Cerebellar nuclear complex (tissue), 1 donor: ENCODE measurements at places on chromosomes 12 and 14.

DNA sequence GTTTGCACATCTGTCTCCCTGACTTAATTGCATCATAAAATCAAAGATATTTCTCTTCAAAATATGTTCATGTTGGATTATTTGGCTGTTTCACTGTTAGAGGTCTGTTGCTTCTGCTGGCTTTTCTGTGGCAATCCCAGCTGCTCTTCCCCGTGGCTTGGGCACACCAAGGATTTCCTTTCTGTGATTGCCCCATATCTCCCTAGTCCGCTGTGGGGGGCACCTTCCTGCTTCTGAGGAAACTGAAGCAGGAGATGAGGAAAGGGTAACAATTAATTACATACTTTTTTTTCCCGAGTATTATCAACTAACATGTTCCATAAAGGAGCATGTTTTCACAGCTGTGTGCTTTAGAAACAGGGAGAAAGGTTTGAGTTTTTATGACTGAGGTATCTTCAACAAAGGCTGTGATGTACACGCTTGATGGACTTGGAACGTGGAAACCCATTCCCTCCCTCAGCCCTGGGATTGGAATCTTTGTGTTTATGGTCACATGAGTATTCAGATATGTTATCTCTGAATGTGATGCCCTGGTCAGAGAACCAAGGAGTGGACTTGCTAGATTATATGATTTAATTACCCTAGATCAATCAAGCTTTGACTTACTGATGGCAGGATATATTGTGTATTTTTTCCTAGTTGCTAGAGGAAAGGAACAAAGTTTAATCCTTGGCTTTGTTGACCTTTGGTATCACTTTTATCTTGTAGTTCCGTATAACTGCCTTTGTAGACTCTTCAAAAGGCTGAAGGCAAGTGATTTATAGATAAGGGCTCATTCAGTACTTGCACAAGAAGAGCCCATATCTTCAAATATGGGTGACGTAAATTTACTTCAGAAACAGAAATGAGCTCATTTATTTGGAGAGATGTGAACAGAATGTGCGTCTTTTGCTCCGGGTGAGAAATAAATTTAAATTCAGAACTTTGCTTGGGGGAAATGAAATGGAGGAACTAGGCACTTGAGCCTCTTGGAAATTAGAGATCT lies 46.7 kb downstream of the BORCS5 start:
- DNase-seq: no peak

- DNase-seq: no peak
Observed at GRCh38 chr14:105864116-105864515, 337.7 kb downstream of the TMEM121 start.

GRCh38 chr12:120155072-120155471 lies 38.5 kb upstream of the RAB35 start:
- DNase-seq: no peak

- DNase-seq: no peak
Observed at GRCh38 chr12:46265102-46265501, 3.7 kb downstream of the SLC38A1 start.

DNA sequence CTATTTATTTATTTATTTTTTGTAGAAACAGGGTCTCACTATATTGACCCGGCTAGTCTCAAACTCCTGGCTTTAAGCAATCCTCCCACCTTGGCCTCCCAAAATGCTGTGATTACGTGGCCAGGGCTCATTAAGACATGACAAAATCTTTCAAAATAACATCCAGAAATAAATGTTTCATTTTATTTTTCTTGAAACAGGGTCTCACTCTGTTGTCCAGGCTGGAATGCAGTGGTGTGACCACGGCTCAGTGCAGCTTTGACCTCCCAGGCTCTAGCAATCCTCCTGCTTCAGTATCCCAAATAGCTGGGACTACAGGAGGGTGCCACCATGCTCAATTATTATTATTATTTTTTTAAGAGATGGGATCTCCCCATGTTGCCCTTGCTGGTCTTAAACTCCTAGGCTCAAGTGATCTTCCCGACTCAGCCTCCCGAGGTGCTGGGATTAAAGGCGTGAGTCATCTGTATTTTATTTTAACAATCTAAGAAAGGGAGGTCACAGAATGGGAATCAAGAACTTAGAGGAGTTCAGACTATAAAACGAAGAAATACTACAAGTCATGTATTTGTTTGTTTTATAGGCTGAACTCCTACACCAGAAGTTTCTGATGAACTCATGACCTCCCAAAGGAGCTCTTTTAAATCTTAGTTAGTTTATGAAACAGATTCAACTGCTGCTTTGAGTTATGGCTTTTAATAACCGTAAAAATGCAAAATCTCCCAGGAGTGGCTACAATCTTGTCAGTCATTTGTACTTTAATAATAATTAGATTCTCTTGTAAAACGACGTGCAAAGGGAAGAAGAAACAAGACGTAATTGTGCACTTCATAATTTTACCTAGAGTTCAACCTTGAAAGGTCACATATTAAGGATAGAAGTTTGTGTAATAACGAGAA lies 2.1 kb upstream of the TMEM263 start:
- no peak for DNase-seq

DNA sequence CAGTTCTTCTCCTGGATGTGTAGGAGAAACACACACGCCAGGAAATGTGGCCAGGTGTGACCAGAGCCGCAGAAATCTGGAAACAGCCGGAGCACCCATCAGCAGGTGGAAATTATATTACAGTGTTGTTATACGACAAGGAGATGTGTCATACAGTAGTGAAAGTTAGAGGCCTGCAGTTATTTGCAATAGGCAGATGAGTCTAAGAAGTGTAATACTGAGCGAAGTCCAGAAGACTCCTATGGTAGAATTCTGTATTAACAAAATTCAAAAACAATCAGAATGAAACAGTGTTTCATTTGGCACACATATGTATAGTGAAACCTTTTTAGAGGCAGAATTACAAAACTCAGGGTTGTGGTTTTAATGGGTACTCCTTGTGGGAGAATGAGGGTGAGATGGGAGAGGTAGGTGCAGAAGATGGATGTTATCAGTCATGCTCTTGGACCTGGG lies 39.3 kb upstream of the AMN start:
- no peak for DNase-seq

GRCh38 chr12:71476513-71476912 lies 36.9 kb downstream of the LGR5 start:
- DNase-seq: no peak

DNA sequence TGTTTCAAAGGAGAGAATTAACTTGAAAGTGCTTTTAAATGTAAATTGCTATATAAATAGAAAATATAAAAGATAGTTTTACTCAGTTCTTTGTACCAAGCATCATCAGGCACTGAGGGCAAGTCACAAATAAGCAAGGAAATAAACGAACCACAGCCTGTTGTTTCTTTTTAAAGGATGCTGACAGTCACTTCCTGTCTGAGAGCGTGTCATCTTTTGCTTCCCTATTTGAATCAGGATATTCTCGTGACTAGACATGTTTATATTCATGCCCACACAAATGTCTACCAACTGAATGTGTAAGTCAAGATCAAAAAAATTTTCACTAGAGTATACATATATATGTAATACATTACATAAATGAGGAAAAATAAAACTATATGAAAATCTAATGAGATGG lies 31.4 kb upstream of the SLC2A13 start:
- no peak for DNase-seq

- no peak for DNase-seq
Observed at GRCh38 chr12:89874146-89874545, 165.5 kb upstream of the ATP2B1 start.

DNA sequence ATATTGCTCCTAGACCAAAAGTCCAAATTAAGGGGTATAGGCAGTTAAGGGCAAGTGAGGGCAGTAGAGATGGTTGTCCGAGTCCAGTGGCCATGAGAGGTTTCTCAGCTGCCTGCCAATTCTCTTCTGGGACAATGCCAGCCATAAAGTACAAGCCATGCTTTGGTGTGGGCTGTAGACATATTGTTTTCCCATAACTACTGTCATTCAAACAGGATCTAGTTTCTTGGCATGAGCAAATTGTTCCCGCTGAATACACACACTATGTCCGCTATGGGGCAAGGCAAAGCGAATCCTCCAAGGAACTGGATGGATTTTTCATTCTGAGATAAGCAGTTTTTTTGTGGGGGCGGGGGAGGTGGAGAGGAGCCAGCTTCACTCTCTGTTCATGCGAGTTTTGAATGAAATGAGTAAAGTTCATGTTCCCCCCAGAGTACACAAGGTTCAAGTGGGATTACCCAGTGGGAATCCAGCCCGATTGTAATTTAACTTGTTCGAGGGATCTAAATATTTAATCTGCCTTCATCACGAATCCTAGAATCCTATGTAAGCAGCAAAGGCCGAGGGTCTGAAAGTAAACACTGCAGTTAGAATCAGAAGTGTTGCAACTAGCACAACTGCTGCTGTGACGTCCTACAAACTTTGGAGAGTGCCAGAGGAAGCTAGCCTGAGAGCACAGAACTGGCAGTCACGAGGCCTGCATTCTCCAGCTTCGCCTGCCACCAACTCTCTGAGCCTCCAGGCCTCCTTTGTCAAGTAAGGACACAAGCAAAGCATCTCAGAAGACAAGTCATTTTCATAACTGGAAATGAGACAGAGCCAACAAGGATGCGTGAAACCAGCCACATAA lies 137.0 kb downstream of the CRADD start:
- no peak for DNase-seq

- no peak for DNase-seq
Observed at GRCh38 chr12:6730169-6730568, 6.3 kb downstream of the COPS7A start.

GRCh38 chr12:106258935-106259334 lies 11.1 kb upstream of the CKAP4 start:
- no peak for DNase-seq

GRCh38 chr12:66297080-66297479 lies 5.2 kb upstream of the HELB start:
- no peak for DNase-seq

GRCh38 chr14:63730659-63731058 lies 2.8 kb upstream of the SGPP1 start:
- no peak for DNase-seq

DNA sequence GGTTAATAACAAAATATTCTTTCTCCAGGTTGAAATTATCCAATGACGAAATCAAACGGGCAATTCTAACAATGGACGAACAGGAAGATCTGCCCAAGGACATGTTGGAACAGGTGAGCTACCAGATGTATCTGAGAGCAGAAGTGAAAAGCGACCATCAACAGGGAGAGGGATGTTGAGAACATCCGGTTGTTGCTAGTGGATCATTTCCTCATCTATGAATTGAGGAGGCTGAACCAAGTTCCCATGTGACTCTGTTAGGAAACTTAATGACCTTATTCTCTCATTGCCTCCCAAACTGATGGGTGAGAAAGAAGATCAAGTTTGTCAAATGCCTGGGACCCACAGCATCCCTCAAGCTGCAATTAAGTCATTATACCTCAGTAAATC lies 117.7 kb downstream of the GPR135 start:
- DNase-seq: no peak

GRCh38 chr12:64627771-64628170 lies 17.5 kb downstream of the RASSF3 start:
- no peak for DNase-seq

- no peak for DNase-seq
Observed at GRCh38 chr14:65750906-65751305, 338.4 kb downstream of the FUT8 start.

GRCh38 chr12:47014474-47014873 lies 64.9 kb upstream of the PCED1B start:
- no peak for DNase-seq

DNA sequence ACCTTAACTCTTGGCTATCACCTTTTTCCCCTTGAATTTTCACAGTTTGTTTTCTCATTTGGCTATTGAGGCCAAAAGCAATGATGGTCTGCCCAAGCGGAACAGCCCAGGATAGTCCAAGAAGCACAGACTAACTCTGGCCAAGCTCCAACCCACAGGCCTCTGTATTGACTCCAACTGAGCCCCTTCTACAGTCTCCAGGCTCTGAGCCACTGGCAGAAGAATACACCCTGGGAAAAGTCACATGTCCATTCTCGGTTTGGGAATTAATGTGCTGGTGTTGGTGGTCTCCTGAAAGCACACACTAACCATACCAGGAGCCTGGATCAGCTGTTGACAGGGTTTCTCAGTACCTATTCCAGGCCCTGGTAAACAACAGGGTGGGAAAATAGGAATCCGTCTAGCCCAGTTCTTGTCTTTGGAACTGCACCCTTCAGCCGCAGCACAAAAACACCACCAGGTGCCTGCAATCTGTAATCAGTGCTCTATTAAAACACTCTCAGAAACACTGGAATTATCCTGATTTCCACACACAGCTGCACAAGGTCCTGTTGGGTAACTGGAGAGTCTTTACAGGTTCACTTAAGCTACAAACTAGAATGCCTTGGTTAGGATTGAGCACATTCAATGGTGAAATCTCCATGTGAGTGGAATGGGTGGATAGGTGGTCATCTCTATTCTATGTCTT lies 63.6 kb downstream of the STXBP6 start:
- DNase-seq: no peak

- DNase-seq: no peak
Observed at GRCh38 chr12:46983393-46983793, 96.0 kb upstream of the PCED1B start.

DNA sequence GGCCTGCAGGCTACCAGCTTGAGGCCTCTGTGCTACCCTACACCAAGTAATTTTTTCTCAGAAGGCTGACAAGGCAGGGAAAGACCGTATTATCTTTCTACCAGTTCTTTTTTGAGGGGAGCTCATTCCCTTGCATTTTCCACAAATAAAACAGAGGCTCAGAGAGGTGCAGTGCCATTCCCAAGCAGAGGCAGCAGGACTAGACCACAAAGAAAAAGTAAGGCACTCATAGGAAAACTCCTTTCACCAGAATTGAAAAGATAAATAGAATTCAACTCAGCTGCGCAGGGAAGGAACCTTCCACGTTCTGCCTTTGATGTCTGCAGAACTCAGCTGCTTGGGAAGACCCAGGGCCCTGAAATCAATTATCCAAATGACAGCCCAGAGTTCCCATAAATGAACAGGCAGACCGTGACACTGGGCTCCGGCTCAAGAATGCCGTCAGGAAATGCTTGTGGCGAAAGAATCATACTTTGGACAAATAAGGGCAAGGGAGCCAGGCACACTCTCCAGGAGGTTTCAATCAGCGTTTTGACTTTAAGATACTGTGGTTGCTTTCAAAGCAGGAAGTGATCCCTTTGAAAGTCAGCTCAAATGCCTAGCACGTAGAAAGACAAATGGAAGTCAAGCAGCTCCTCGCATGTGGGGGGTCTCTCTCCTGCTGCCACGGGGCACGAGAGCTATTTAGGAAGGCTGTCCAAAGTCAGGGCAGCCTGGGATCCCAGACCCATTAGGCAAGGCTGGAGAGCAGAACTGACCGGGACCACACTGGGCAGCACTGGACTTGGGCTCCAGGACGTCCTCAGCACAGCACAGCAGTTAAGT lies 14.0 kb downstream of the KCTD10 start:
- no peak for DNase-seq

DNA sequence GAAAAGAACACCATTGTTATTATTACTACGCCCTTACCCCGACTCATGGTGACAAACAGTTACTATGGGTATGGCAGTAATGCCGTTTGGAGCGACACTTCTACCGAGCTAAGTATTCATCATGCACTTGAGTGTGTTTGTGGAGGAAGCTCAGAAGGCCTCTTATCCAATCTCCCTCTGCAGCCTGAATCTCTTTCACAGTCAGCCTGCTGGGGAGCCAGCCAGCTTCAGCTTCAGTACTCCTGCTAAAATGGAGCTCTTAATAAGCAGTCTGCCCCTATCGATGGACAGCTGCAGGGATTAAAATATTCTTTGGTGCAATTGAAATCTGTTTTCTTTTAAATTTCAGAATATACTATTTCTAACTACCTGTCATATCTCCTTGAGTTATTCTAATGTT lies 24.7 kb upstream of the ATP5MC2 start:
- DNase-seq: no peak

- DNase-seq: no peak
Observed at GRCh38 chr14:37122288-37122687, 50.1 kb downstream of the SLC25A21 start.

GRCh38 chr14:53531156-53531555 lies 378.0 kb upstream of the DDHD1 start:
- no peak for DNase-seq
